ENCODE measurements at places on chromosomes 5 and 9.
A peak's percentile ranks its signal among the peaks of the same experiment; 100 is the strongest.

DNA sequence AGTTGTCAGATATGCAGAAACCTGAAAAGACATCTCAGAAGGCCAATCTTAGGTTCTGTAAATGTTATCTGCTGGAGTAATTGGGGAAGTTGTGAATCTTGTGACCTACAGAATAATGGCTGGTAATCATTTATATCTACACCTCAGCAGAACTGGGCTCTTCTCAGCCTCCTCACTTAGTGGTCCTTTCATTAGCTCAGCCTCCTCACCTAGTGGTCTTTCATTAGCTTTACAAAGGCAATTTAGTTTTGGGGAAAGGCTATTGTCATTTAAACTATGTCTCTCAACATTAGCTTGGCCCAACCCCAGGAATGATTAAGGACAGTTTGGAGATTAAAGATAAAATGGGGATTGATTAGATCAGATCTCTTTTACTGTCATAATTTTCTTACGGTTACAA, 284.2 kb upstream of the SGCD start:
- no peak for ATAC-seq

GRCh38 chr9:89790542-89791109, 185.8 kb downstream of the GADD45G start:
- ATAC-seq = no peak

- no peak for ATAC-seq
These were observed 150.2 kb downstream of the KIAA0825 start for GRCh38 chr5:94467954-94468930.

GRCh38 chr9:137313956-137314560, 12.0 kb upstream of the NRARP start:
- no peak for ATAC-seq

- ATAC-seq = no peak
These were observed 21.5 kb upstream of the WDR38 start for GRCh38 chr9:124831642-124832364.

GRCh38 chr5:9288234-9288633, 257.6 kb downstream of the SEMA5A start:
- no peak for ATAC-seq

DNA sequence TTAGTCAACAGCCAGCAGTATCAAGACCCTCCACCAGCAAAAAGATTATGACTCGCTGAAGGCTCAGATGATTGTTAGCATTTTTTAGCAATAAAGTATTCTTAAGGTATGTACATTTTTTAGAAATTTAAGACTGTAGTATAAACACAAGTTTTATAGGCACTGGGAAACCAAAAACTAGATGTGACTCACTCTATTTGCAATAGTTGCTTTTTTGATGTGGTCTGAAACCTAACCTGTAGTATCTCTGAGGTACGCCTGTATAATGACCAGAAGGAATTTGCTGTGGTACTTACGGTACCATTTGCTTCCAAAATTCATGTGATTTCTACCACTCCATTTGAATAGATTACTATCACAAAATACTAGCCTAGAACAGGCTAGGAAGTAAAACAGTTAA, 60.8 kb downstream of the WDR41 start:
- no peak for ATAC-seq

DNA sequence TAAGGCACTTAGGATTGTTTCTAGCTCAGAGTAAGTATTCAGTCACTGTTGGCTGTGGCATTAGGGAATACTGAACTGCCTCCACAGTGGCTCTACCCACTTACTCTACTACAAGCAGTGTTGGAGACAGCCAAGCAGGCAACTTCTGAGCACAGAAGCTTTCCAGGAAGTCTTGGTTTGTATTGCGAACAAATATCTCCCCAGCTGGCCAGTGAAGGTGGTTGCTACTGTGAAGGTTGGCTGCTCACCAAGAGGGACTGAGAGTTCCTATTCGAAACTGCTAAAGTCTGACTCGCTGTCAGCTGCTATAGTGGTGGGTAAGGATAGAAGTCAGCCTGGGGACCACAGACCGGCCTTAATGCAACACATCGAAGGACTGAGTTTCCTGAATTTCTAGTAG, 319.1 kb downstream of the KIF4B start:
- peak; percentile 66 for ATAC-seq

DNA sequence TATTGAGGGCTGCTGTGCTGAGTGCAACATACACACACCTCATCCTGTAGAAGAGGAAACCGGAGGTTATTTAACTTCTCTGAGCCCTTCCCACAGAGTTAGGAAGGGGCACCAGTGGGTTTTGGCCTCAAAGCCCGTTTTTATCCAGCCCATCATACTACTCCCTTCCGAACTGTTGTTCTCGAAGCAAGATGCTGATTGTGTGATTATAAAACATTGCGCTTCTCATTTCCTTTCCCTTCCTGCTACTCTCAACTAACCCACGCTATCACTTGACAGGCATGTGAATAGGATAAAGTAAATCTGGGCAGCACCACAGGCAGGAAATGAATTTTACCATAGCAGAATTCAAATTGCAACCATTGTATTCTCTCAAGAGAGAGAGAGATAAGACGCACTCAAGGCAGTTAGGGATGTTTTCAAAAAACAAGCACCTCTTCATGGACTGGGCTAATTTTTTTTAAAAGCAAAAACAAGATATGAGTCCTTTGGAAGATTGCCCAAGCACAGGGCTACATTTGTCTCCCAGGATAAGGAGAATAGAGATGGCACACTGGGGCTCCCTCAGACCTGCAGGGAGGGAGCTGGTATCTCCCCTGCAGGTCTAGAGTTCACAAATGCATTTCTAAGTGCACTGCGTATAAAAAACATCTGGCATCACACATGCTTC, 52.6 kb downstream of the GNA14 start:
- ATAC-seq = no peak

DNA sequence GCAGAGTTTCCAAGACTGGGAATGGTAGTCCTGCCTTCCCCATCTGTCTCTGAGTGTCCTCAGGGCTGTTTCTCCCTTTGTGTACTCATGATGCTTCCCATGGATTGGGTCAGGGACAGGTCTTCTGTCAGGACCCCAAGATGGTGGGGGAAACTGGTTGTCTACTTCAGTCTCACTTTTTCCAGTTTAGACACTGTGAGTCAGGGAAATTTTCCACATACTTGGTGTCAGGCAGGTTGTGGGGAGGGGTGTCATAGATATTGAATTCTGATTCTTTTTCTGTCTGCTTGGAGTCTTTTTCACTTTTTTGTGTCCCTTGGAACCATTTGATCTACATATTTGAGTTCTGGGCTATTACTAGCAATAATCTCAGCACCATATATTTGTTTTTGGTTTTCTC, 10.3 kb downstream of the POLK start:
- no peak for ATAC-seq

DNA sequence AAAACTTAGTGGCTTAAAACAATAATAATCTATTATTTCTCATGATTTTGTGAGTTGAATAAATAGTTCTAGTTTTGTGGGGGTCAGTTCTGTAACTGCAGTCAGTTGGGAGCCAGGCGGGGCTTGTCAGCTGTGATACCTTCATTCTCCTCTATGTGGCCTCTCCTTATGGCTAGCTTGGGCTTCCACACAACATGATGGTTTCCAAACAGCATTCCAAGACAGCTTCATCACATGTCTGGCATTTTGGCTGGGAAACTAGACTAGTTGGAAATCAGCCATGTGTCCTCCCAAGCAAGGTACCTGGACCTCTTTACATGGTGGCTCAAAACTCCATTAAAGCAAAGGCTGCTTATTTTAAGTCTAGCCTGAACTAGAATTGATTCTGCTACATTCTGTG, 61.4 kb upstream of the RANBP3L start:
- no peak for ATAC-seq

DNA sequence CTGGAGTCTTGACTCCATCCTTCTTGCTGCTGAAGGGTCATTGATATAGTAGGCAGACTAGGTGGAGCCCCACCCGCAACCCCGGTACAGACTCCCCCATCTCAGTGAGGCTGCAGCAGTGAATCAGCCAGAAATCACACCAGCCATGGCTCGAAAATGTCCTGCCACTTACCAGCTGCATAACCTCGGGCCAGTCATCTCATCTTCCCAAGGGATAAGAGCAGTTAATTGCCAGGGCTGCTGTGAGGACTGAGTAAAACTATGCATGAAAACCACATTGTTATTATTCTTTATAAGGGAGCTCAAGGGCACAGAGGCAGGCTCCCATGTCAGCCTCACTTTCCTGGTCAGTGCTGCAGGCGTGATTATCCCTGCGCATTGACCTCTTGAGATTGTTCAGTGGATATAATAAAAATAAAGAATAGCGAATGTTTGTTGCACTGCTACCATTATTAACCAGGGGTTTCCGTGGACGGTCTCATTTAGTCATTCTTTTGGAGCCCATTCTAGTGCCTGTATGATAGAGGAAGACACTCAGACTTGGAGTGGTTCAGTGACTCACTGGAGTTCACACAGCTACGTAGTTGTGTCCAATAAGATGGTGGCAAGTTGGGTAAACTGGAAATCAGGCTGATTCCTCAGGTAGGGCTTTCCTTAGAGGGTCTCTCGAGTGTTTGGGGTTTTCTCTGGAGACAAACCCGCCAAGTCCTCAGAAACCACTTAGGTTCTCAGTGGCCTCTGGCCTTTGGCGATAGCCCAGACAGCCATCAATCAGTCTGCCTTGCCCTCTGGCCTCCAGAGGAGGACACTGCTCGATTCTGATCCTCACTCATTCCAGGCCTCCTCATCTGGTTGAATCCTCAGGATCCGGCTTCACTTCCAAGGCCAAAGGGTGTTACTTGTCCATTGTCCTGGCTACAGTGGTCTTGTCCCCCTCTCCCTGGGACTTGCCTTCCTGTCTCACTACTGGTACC, 39.9 kb downstream of the COL15A1 start:
- no peak for ATAC-seq

GRCh38 chr5:132183723-132184122, 43.9 kb downstream of the P4HA2 start:
- no peak for ATAC-seq

DNA sequence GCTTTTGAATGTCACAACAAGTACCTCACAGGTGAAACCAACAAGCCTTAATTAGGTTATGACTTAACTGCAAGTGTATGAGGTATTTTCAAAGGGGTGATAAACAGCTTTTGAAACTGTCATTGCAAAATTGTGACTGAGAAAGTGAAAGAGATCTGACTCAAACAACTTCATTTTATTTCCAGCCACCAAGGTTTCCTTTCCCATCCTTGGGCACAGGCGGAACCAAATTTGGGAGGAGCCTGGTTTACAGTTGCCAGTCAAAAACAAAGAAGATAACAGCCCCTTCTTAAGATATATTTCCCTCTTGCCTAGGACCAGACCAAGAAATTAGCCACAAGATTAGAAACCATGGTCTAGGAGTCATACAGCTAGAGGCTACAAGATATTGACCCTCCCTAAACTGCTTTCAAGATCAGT, 417.1 kb downstream of the CSNK1G3 start:
- ATAC-seq = no peak

DNA sequence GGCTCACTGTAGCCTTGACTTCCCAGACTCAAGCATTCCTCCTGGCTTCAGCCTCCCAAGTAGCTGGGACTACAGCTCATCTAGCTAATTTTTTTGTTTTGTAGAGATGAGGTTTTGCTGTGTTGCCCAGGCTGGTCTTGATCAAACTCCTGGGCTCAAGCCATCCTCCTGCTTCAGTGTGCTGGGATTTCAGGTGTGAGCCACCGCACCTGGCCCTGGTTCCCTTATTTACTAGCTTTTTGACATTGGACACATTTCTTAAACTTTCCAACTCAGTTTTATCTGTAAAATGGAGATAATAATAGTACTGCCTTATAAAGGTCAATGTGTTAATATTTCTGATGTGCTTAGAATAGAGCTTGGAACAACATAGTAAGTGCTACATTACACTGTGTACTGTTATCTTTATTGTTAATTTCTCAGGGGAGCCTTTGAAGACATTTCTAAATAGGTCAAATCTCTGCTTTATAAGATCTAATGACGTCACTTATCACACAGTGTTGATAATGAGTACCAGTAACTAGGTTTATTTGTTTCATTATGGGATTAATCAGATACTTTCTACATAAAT, 66.7 kb downstream of the KIAA1958 start:
- no peak for ATAC-seq

DNA sequence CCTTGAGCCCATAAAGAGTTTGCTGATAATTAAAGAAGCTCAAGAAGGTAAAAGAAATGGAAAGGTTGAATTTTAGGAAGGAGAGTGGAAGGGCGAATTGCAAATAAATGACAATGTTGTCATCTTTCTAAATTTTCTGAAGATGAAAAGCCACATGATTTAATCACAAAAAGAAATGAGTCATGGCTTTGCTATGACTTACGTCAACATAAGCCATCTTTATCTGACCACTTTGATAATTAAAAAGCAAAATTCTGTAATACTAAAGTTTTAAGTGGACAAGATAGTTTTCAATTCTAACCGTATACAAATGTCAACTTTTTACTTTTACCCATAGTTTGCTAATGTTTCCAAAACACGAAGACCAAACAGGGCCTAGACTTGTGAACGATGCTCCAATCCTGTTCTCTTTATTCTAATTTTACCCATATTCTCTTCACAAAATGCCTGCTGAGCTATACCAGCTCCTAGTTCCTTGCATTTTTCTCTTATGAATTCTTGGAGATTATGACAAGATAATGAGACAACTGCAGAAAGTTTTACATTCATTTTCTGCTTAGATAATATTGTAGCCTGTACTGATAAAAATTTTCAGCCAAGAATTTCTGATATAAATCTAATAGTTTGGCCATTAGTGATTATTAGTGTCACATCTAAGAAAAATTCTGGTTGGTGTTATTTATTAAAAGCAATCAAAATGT, 21.8 kb upstream of the PRUNE2 start:
- ATAC-seq = no peak

DNA sequence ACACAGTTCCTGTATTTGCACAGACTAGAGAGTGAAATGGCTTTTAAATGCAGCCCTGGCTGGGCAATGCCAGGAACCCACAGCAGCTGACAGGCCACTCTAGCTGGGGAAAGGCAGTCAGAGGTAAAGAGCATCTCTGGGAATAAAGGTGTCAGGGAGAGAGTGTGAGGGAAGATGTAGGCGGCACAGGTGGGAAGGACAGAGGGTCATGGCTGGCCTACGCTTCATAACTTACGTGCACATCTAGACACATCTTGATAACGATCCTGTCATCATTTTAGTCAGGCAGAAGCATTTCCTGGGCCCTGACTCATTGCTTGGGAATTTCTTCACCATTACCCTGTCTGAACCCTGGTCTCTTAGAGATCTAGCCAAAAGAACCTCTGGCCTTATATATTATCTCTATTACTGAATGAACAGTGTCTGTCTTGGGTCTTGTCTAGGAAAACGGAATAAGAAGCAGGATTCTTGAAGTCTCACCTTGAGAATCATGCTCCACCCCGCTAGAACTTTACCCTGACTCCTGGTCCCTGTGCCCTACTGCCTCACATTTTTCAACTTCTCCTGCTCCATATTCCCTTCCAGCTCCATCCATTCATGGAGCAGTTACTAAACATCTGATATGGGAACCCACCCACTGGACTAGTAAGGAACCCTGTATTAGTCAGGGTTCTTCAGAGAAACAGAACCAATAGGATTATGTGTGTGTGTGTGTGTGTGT, 106.4 kb upstream of the ELL2 start:
- ATAC-seq = no peak

- ATAC-seq = no peak
These were observed 52.4 kb downstream of the SLC44A1 start for GRCh38 chr9:105296877-105297287.
